ENCODE measurements at places on chromosomes 3 and 15. TPM values are rescaled to one million over a fixed set of nuclear protein-coding genes. Genes with fewer than 3 reads are reported as not detected.
A peak's percentile ranks its signal among the peaks of the same experiment; 100 is the strongest.

DNA sequence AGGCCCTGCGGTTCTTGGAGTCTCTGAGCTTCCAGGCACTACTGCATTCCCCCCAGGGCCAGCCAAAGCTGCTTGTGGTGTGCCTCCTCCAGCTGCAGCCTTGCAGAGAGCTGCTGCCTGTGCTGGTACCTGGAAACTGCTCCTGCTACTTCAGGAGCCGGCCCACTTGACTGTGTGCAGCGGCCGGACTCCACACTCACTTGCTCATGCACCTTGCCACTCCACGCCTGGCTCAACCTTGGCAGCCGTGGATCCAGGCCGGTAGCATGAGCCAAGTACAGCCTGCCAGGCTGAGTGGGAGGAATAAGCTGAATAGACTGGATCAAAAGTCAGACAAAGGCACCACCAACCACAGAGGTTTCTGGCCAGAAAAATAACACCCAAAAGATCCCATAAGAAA is 169.7 kb downstream of the TJP1 start:
- no peak overlapping the region for H3K27ac ChIP-seq
- H3K4me3 ChIP-seq: no peak overlapping the region
- no peaks in the 10 kb centered on the region for H3K36me3 ChIP-seq
- DNase-seq: no peak

- H3K4me3 ChIP-seq: no peak overlapping the region
- peaks cover 62% of the 10 kb centered on the region for H3K4me1 ChIP-seq
- H3K27ac ChIP-seq: peak overlapping the region; percentile 51
- no peaks in the 10 kb centered on the region for H3K27me3 ChIP-seq
- H3K36me3 ChIP-seq: no peaks in the 10 kb centered on the region
- no peak for DNase-seq
Measured at GRCh38 chr3:30356866-30357753, 249.3 kb upstream of the TGFBR2 start.

DNA sequence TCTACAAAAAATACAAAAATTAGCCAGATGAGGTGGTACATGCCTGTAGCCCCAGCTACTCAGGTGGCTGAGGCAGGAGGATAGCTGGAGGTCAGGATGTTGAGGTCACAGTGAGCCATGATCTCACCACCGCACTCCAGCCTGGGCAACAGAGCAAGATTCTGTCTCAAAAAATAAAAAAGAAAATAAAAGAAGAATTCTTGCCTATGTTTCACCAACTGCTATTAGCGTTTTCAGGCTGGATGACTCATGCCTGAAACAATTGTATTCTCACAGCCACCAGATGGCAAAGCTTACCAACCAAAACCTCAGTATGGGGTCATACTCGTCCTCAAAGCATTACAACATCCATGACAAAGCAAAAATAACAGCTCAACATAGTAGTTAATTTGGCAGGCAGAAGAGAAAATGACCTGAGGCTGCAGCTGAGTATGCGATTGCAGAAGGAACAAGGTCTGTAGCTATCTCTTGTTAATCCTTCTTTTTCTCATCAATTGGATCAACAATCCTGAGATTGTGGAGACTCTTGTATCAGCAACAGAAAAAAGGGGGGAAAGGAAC is 52.2 kb downstream of the TP53BP1 start:
- H3K27me3 ChIP-seq: no peaks in the 10 kb centered on the region
- H3K4me3 ChIP-seq: no peak overlapping the region
- H3K4me1 ChIP-seq: peaks cover 3% of the 10 kb centered on the region
- peak; percentile 19 for DNase-seq
- H3K27ac ChIP-seq: peak overlapping the region; percentile 4

DNA sequence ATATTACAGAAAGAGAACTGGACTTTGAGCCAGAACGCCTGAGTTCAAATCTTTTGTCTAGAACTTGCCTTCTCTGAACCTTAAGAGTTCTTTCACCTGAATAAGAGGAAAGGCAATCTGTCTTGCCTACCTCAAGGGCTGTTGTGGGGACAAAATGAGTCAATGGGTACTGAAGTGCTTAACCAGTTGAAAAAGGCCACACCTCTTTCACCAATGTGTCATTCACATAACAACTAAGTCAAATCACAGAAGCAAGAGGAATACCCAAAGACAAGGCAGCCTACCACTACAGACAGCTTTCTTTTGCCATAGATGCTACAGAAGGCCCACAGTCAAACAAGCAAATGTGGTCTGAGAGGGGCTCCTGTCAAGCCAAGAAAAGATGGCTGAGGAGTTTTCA is 39.7 kb downstream of the NBEAL2 start:
- peaks cover 60% of the 10 kb centered on the region for H3K4me1 ChIP-seq
- no peak for DNase-seq
- H3K27ac ChIP-seq: peak overlapping the region; percentile 7

DNA sequence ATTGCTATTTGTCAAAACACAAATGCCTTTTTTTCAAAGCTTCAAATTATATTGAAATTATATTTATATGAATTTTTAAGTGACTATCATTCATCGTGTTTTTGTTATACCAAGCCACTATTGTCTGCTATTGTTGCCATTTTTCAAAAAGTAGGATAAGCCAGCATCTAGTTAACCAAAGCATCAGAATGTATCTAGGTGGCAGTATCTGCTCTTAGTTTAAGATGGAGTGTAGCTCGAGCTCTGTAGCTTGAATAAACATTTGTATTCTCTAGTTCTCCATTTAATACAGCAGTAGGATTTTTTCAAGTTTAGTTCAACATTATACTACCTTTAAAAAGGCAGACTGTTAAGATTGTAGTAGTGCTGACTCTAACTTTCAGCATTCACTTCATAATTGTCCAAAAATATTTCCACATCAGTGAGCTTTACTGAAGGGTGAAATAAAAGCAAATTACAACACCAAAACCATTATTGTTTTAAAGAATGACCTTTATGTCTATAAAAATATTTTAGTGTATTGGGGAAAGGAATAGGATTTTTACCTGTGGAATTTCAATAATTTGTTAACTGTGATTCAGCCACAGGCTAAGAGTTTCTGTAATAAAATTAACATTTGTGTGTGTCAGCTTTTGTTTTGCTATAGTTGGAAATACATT is 19.6 kb upstream of the C15orf61 start:
- H3K4me3 ChIP-seq: no peak overlapping the region
- no peaks in the 10 kb centered on the region for H3K27me3 ChIP-seq
- DNase-seq: peak; percentile 25
- no peaks in the 10 kb centered on the region for H3K4me1 ChIP-seq

The ZPLD1 gene
- not detected for polyA plus RNA-seq

The ZNF860 gene
- polyA plus RNA-seq: not detected

GRCh38 chr15:87689716-87690115 is 566.8 kb downstream of the NTRK3 start:
- no peak overlapping the region for H3K27ac ChIP-seq

DNA sequence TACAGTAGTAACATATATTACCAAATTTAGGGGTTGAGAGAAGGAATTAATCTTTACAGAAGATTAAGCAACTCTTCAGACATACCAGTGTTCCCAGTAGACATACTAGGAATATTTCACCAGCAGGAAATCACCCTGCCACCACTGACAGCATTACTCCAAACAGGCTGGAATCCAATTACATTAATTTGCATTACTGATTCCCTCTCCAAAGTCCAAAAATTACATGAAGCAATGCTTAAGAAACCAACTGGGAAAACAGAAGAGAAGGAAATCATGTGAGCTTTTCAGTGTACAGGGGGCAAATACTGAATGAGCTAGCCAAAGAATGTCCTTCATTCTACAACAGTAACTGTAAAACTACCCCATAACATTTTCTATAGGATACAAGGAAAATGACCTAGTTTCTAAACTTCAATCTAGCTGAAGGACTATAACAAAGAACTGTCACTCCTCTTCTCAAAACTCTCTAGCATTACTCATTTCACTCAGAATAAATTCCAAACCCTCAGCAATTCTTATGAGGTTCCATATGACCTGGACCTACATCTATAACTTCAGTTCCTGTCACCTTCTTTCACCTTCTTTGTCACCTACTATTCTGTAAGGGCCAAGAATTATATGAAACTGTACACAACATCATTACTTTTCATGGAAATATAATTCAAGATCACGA is 72.7 kb downstream of the INO80 start:
- H3K4me3 ChIP-seq: no peak overlapping the region
- no peak overlapping the region for H3K27ac ChIP-seq
- H3K27me3 ChIP-seq: no peaks in the 10 kb centered on the region
- DNase-seq: no peak

The LXN gene
- polyA plus RNA-seq: 8.0 TPM

DNA sequence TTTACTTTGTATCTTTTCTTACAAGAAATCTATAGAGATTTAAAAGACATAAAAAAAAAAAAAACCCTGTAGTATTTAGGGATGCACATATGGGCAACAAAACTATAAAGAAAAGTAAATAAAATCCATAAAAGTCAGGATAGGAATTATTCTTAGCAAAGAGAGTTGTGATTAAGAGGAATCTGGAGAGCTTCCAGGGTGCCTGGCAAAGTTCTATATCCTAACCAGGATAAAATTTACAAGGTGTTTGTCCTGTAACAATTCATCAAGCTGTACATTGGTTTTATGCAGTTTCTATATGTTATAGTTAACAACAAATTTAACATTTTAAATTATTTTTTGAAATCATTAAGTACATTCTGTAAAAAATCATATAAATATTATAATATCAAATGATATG is 7.9 kb downstream of the SECISBP2L start:
- no peaks in the 10 kb centered on the region for H3K36me3 ChIP-seq
- no peak overlapping the region for H3K27ac ChIP-seq
- H3K4me3 ChIP-seq: no peak overlapping the region
- peaks cover 13% of the 10 kb centered on the region for H3K4me1 ChIP-seq

The GRM2 gene
- not detected for polyA plus RNA-seq

The ZIC4 gene
- not detected for polyA plus RNA-seq

The CELSR3 gene
- polyA plus RNA-seq: 0.42 TPM

The NEK4 gene
- 12.4 TPM for polyA plus RNA-seq

DNA sequence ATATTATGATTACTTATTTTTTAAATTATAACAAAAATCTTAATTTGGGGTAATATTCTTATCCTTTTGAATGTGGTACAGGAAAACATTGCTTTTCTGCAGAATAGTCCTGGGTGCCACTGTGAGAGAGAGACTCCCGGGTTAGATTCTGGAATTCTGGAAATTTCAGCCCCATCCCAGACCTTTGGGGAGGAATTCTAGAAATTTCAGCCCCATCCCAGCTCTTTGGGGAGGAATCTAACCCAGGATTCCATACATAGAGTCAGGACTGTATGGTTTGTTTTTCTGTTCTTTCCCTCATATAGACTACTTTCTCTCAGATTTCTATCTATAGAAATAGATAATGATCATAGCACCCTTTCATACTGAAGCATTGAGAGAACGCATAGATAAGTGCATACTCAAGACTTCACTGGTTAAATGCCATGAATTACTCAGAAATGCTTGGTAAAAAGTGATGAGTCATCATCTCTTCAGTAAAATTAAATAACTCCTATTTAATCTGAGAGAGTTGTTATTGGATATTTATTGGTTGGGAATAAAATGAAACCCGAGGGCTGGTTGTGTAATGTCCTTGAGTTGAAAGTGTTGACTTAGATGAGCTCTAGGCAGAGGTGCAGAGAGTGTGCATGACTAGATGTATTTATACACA is 8.3 kb downstream of the EIF2AK4 start:
- H3K27me3 ChIP-seq: no peaks in the 10 kb centered on the region
- H3K4me3 ChIP-seq: no peak overlapping the region
- H3K4me1 ChIP-seq: peaks cover 9% of the 10 kb centered on the region
- peaks cover 14% of the 10 kb centered on the region for H3K36me3 ChIP-seq
- no peak overlapping the region for H3K27ac ChIP-seq

DNA sequence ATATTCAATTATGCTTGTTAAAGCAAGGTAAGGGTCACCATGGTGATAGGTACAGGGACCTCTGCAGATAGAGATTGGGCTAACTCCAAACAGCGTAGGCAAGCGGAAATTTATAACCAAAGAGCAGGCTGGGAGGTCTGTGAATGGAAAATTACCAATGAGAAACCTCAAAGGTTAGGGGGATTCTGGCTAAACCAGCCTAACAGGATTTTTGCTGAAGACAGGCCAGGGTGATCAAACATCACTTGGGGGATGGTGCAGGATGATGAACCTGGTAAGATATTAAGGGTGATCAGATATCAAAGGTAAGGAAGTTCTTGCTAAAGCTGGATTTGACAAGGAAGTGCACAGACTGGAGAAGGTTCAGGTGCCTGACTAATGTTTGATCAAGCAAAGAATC is 35.3 kb upstream of the SNRPN start:
- no peak overlapping the region for H3K27ac ChIP-seq
- DNase-seq: no peak
- H3K4me1 ChIP-seq: peaks cover 9% of the 10 kb centered on the region
- no peaks in the 10 kb centered on the region for H3K36me3 ChIP-seq
- H3K4me3 ChIP-seq: no peak overlapping the region

GRCh38 chr3:49803465-49804140 is 542 bp downstream of the INKA1 start:
- H3K27ac ChIP-seq: peak overlapping the region; percentile 53
- no peaks in the 10 kb centered on the region for H3K36me3 ChIP-seq
- peak overlapping the region; percentile 92 for H3K4me3 ChIP-seq
- peak; percentile 26 for DNase-seq

DNA sequence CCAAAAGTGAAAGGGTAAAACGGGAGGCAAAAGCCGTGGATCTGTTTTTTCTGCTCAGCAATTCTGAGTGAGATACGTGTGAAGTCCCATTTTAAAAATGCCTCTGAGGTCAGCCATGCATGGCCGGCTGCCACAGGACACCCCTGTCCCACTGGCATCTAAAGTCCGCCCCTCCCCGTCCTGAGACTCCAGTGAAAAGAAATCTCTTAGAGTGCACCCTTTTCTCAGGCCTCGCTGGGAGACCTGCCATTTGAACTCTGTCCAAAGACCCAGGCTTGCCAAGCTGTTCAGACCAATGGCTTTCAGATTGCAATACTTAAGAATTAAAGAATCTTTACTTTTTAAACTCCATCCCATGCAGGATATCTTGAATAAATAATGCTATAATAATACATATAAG is 61.0 kb upstream of the SLC24A5 start:
- H3K4me3 ChIP-seq: no peak overlapping the region
- peak overlapping the region; percentile 11 for H3K27ac ChIP-seq
- H3K36me3 ChIP-seq: no peaks in the 10 kb centered on the region
- H3K27me3 ChIP-seq: peaks cover 1% of the 10 kb centered on the region

DNA sequence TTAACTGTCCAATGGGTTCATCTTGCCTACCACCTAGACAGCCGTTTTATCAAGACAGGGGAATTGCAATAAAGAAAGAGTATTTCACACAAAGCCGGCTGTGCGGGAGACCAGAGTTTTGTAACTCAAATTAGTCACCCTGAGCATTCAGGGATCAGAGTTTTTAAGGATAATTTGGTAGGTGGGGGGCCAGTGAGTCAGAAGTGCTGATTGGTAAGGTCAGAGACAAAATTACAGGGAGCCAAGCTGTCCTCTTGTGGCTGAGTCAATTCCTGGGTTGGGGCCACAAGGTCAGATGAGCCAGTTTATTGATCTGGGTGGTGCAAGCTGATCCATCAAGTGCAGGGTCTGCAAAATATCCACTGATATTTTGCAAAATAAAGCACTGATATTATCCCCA is 29.9 kb upstream of the GPD1L start:
- no peaks in the 10 kb centered on the region for H3K27me3 ChIP-seq
- H3K27ac ChIP-seq: no peak overlapping the region
- H3K4me1 ChIP-seq: peaks cover 1% of the 10 kb centered on the region
- no peaks in the 10 kb centered on the region for H3K36me3 ChIP-seq

Measured in naive thymus-derived CD8-positive, alpha-beta T cell (primary cell).